Right renal cortex interstitium (tissue), 3 donors: ENCODE measurements at places on chromosomes 11 and 22.

GRCh38 chr11:11416502-11416901 lies 63.5 kb upstream of the CSNK2A3 start:
- no peak for DNase-seq

DNA sequence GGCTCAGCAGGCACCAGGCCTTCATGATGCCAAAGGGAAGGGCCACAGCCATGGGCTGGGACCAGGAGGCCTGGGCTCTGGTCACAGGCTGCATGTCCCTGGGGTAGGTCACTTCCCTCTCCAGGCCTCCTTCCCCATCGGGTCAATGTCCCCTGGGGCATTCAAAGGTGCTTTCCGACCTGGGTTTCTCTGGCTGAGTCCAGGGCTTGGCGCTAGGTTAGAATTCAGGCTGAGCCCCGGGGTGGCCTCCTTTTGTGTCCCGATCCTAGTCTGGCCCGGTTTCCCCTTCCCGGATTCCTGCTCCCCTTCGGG lies 12.2 kb downstream of the MAFF start:
- DNase-seq: no peak

DNA sequence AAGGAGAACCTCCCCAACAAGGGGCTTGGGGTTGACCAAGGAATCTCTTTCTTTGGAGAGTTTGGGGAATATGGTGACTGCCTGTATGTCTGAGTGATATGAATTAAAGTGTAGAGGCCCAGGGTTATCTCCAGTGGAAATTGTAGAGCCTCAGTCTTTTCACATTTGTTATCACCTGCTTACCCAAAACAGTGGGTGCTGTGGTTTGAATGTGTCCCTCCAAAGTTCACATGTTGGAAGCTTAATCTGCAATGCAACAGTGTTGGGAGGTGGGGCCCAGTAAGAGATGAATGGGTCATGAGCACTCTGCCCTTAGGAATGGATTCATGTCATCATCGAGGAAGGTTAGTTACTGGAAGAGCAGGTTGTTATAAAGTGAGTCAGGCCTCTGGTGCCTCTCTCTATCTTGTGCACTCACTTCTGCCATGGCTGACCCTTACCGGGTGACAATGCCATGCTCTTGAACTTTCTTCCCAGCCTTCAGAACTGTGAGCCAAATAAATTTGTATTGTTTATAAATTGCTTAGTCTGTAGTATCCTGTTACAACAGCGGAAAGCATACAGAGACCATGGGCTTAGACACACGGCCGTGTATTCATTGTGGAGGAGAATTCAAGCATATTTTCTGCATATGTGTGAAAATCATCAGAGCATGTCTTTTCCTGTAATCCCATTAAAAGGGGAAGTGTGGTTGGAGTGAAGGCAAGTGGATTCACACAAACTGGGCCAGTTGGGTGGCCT lies 114.1 kb upstream of the TBCEL start:
- DNase-seq: no peak

DNA sequence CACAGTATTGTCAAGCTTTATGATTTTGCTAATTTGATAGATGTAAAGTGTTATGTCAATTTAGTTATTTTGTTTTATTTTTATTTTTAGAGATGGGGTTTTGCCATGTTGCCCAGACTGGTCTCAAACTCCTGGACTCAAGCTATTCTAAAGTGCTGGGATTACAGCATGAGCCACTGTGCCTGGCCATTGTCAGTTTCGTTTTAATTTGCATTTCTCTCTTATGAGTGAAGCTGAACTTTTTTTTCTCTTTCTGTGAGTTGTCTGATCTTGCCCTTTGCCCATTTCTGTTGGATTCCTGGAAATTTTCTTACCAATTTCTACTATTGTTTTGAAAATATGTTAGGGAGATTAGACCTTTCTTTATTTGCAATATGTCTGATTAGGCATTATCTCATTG lies 15.5 kb downstream of the NEU3 start:
- DNase-seq: no peak

GRCh38 chr11:69962152-69962551 lies 116.0 kb upstream of the ANO1 start:
- DNase-seq: no peak

DNA sequence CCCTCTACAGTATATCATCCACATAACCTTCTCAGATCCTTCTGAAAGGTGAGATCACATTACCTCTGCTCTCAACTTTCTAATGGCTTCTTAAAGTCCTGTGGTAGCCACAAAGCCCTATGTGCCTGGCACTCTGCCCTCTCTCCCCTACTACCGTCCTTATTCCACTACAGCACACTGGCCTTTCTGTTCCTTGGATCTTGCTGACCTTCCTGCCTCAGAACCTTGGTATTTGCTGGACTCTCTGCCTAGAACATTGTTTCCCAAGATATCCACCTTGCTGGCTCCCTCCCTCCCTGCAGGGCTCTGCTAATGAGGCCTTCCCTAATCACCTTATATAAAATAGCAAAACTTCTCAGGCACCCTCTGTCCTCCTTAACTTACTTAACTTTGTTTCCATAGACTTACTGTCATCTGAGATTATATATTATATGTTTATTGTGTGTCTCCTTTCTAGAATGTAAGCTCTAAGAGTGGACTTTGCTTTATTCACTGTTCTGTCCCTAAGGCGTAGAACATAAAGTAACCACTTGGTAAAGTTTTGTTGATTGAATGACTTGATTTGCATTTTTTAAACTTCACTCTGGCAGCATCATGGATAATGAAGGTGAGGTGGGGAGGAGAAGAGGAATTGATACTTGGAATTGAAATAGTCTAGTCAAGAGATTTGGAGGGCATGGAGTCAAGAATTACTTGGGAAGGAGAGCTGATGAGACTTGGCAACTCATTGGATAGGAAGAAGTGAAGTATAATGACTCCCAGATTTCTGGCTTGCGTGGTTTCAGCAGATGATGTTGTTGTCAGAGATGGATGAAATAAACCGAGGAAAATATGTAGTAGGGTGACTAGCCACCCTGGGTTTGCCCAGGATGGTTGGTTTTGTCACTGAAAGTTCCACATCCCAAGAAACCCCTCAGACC lies 10.5 kb downstream of the POLD3 start:
- no peak for DNase-seq

GRCh38 chr11:78319453-78319955 lies 98.1 kb downstream of the GAB2 start:
- no peak for DNase-seq

- no peak for DNase-seq
These were observed 191.1 kb upstream of the KIRREL3 start for GRCh38 chr11:127191689-127192088.

DNA sequence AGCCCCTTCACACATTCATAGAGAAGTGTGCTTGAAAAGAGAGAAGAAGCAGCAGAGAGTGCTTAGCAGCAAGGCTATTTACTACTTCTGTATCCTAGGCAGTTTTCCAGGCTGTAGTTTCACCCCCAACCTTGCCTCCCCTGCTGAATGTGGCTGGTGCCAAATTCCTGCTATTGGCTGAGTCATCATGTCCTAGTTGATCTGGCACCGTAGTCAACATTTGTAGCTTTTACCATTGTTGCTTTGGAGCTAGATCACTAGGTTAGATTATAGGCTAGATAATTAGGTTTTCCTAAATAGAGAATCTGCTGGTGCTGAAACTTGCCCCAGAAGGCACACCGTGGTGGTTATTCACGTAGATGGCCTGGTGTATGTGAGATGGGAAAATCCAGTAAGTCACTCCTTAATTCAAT lies 32.7 kb downstream of the ARHGAP42 start:
- DNase-seq: no peak

DNA sequence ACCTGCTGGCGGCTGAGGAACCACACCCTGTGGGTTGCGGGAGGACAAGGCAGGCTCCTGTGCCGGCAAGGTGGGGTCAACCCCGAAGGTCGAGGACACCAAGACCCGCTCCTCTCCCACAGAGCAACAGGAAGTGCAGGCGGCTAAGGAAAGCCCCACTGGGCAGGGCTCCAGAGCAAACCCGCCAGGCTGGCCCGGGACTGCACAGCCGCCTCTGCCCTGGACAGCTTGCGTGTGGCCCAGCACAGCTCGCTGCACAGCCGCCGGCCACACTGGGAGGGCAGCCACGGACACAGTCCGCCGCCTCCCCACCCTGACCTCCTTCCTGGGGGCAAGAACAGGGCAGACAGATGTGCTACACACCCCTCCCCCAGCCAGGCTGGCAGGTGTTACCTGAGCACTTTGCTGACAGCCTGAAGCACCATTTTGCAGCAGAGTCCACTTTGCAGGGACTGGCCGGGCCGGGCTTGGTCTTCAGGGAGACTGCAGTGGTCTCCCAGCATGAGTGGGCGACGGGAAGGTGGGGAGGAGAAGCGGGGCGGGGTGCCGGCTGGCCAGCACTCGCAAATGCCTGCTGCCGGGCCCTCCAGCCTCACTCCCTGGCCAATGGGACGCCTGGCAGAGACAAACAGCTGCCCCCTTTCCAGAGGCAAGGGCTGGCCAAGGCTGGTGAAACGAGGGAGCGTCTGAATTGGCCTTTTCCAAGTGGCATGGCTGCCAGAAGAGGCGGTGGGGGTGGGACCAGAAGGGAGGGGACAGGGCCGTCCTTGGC lies at the start of gene MOB2:
Gene MOB2, minus strand, starts transcription at position 726 of the 772 bp plus-strand sequence. Its CDS starts 223 bp downstream, at position 503.
- DNase-seq: no peak

DNA sequence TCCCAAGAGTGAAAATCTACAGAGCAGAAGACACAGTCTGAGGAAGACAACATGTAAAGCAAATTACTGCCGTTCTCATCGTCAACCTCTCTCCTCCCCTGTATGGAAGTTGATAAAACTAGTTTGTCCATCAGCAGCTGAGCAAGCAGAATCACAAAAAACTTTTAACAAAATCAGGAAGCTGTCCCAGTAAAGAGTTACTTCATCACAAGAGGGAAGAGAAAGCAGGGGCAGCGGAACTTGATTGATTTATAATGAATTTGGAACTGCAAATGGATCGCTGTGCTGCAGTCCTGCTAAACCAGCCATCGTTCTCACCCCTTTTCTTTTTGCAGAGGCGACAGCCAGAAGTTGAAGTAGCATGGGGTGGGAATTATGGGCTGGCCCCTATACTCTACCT lies 13.7 kb upstream of the UCP3 start:
- DNase-seq: no peak

DNA sequence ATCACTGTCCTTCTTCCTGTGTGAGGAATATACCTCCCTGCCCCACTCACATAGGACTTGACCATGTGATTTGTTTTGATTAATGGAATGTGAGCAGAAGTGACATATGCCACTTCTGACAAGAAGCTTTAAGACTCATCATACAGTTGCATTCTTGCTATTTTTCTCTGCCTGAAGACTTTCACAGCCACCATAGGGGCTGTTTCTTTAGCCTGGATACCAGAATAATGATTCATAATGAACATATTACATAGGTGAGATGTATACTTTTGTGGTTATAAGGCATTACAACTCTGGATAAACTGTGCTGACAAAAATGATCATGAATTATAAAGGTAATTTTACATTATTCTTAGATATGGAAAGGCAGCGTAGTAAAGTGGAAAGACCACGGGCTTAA lies 798.0 kb downstream of the DLG2 start:
- DNase-seq: no peak

GRCh38 chr11:80816454-80816847 lies 1375.6 kb upstream of the TENM4 start:
- no peak for DNase-seq

GRCh38 chr11:66720899-66721470 lies 8.0 kb downstream of the SPTBN2 start:
- no peak for DNase-seq

- no peak for DNase-seq
These were observed 61.4 kb downstream of the C11orf58 start for GRCh38 chr11:16799890-16800289.

DNA sequence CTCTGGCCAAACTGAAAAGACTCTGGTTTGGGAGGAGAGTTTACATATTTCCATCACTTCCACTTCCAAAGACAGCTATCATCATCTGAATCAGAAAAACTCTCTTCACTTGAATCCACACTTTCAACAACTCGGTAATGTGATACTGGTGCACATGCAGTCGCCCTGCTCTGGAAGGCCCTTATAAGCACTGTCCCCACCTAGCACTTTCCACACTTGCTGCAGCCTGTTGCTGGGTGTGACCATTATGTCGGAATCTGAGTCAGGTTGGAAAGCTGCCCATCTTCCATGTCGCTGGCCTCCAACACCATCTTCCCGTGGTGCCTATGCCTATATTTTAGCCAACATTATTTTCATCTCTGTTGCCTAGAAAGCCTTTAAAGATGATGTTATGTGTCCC lies 1.1 kb upstream of the OR10A5 start:
- no peak for DNase-seq

DNA sequence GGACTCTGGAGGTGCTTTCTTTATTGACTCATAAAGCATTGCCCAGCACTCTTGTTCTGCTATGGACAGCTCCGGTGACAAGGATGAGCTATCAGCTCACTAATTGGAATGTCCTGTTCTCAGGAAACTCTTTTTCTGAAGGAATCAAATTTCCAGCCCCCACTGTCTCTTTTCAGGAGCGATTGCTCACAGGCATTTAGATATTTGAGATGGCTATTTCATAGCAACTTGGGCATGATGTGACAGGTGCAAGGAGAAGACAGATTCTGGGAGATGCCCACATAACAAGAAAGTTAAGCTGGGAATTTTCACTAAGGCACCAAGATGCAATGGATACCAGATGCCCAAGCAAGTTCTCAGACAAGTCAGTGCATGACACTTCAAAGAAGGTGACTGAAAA lies 123.4 kb upstream of the CSNK2A3 start:
- DNase-seq: no peak

GRCh38 chr11:116413301-116414242 lies 359.2 kb downstream of the BUD13 start:
- no peak for DNase-seq

- no peak for DNase-seq
These were observed 989.1 kb downstream of the FAM181B start for GRCh38 chr11:81744336-81745116.

DNA sequence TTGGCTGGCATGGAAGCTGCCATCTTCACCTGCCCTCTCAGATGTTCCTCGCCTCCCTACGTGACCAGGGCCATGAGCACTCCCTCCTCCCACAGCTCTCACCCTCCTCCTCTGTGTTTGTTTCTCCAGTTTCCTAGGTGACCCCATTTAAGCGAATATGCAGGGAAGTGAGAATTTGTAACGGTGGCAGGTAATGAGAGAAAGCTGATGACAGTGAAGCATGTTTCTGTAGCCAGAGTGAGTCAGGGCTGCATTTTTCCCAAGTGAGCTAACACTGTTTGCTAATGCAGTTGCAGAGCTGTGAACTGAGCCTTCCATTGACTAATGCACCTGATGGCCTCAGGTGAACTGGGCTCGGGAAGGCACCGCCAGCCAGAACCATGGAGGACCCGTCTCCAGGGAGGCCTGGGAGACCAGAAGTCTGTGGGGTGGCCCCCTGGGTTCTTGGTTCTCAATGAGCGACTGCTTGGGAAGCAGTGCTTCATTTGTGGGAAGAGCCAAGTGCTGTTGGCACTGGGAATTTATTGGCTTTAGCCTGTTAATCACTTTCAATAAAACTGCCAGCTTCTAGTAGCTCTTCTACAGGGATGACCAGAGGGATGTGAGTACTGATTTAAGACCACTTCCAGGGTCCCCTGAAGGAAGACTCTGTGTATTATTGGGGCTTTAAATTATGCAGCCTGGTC lies 64.5 kb downstream of the BARX2 start:
- DNase-seq: peak; percentile 41

GRCh38 chr11:108593214-108593922 lies at the start of gene EXPH5:
Gene EXPH5 (minus strand): TSS chr11:108593768. CDS start chr11:108593536, 232 bp downstream.
- DNase-seq: peak; percentile 79
